8988T (cell line): ENCODE measurements at places on chromosomes 12 and 14.

- DNase-seq, result no peak
Measured at GRCh38 chr14:98913967-98914650, 357.9 kb downstream of the BCL11B start.

DNA sequence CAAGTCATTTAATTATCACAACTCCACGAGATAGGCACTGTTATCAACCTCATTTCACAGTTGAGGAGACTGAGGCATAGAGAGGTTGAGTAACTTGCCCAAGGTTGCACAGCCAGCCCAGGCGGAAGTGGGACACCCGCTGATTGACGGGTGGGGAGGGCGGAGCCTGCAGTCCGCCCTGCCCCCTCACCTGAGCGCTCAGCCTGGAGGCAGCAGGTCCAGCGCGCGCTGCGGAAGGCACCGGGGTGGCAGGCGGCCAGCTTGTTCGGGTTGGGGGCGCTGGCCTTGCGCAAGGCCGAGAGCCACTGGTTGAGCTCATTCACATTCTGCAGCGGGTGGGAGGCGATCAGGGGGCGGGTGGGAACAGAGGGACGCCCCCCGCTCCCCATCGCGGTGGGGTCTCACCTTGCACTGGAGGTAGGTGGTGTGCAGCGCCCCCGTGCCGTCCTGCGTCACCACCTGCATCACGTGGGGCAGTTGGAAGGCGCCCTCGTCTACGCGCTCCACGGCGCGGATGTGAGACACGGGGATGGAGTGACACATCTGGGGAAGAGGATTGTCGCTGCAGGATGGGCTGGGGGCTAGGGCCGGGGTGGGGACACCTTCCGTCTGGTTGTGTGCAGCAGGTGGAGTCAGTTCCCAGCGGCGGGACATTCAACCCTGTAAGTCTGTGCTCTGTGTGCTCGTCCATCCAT lies 31.7 kb downstream of the RASAL1 start:
- no peak for DNase-seq

- DNase-seq, result no peak
Measured at GRCh38 chr14:84792722-84793410, 737.1 kb upstream of the FLRT2 start.

DNA sequence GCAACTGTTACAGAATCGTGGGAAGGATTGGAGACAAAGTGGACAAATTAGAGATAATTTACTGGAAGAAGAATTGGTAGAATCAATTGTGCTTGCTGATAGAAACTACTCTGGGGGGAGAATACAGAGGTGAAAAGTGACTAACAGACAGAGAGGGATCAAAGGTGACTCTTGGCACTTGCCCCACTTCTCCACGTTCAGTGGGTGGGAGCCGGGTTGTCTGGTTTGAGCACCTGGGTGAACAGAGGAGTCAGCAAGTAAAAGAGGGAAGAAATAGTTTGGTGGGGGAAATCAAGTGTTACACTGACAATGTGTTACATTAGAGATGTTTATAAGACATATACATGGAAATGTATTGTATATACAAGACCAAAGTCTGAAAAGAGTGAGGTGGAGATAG lies 69.1 kb downstream of the PPP2R5E start:
- DNase-seq, result no peak

GRCh38 chr12:122250047-122250446 lies 16.2 kb downstream of the VPS33A start:
- no peak for DNase-seq

GRCh38 chr14:99790201-99790977 lies 2.8 kb upstream of the EML1 start:
- no peak for DNase-seq

GRCh38 chr12:94640134-94640928 lies 10.0 kb downstream of the TMCC3 start:
- no peak for DNase-seq

GRCh38 chr14:58969951-58970751 lies 218.3 kb upstream of the DAAM1 start:
- no peak for DNase-seq

- DNase-seq, result no peak
Measured at GRCh38 chr12:103928682-103929045, 1.5 kb upstream of the HSP90B1 start.

- no peak for DNase-seq
Measured at GRCh38 chr12:132925597-132926414, 30.3 kb downstream of the ZNF605 start.

GRCh38 chr12:109944561-109945359 lies 44.7 kb downstream of the TCHP start:
- DNase-seq, result no peak

DNA sequence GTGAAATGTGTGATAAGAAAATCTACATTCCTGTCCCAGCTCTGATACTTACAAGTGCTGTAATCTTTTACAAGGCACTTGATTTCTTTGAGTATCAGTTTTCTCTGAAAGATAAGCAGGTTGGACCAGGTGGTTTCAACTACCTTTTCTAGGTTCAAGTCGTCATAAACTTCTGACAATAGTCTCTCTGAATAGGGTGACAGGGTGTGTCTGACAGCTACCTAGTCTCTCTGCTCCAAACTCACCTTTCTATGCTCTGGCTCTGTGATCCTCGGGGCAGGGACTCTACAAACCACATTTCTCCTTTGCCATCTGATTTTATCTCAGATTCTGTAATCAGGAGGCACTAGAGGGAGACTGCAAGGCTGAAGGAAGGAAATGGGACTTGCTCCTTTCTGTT lies 137.7 kb upstream of the SYT1 start:
- no peak for DNase-seq
